ENCODE measurements at places on chromosomes 12 and 14.

DNA sequence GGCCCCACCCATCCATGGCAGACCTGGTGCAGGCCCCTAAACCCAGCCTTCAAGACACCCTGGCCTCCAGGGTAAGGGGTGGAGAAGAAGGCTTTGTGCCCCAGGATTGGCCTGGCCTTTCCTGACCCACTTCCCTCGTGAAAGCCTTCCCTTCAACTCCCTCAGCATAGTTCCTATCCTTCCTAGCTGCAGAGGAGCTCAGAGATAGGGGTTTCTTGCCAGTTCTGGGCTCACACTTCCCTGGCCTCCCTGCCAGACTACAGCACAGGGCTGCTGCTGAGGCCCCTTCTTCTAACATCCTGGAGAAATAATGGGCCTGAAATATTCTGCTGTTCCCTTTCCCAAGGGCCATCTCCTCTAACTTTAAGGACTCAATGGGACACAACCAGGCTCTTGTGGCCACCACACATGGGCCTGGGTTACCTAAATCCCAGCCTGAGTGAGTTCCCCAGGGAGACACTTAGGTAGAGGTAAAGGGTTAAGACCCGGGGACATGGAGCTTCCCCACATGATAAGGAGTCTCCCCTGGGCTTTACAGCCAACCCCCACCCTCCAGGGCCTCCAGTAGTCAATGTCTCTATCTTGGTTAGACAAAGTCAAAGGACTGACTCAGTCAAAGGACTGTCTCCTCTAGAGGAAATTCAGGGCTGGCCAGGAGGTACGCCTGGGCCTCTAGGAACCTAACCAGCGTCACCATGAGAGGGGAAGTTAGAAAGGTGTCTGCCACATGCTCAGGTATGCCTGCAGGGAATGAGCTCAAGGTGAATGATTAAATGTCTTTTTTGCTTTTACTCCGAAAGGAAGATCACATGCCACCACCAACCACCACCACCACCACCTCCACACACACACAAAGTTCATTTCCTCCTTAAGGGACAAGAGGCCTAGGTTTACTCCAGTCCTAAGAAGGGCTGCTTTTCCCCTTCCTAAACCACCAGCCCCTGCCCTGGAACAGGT is 7.1 kb downstream of the ZFP36L1 start:
- peak; percentile 56 for DNase-seq

DNA sequence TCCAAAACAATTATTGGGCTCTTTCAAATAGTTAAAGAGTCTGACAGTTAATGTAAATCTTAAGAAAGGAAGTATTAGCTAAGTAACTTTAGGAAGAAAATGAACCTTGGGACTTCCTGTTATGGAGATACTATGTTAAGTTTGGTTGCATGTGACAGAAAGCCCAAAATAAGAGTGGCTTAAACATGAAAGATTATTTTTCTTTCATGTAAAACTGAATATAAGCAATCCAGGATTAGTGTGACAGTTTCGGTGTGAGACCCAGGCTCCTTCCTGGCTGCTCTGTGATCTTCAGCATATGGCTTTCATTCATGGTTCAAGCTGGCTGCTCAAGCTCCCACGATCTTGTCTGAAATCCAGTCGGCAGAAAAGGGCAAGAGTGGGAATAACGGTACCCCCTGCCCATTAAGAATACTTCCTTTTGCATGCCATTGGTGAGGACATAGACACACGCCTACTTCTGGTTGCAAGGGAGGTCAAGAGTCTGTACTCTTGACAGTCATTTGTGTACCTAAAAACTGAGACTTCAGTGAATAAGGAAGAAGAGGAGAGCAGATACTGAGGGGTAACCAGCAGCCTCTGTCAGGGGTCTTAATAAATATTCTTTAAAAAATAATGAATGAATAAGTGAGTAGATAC is 2.2 kb upstream of the RPAP3 start:
- DNase-seq, result no peak

- no peak for DNase-seq
These were observed 8.4 kb upstream of the SALL2 start for GRCh38 chr14:21534576-21534975.

DNA sequence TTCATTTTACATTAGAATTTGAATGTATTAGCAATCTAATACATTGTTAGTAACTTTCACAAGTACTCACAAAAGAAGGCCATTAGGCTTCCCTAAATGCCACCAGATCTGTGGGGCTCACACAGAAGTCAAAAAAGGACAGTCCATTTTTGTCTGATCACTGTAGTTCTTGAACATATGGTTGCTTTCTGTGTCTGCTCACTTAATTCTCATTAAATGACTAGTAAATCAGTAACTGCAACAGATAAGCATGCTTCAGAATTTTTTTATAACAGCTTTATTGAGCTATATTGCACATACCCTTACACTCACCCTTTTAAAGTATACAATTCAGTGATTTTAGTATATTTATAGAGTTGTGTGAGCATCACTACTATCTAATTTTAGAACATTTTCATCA is 71.4 kb downstream of the DENND5B start:
- DNase-seq, result no peak

- DNase-seq, result no peak
These were observed 167.1 kb downstream of the TTC7B start for GRCh38 chr14:90649083-90649482.

DNA sequence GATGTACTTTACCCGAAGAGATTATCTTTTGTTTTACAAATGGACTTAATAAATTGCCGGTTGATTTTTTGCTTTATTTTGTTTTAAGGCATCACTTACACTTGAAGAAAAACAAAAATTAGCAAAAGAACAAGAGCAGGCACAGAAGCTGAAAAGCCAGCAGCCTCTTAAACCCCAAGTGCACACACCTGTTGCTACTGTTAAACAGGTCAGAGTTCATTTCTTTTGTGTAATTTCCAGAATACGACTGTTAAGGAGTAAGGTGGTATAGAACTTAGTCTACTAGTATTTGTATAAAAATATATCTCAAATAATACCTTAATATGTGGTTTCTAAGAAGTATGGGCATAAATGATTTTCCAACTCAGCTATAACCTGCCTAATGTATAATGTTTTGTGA is 19.6 kb upstream of the SLC17A8 start:
- no peak for DNase-seq

DNA sequence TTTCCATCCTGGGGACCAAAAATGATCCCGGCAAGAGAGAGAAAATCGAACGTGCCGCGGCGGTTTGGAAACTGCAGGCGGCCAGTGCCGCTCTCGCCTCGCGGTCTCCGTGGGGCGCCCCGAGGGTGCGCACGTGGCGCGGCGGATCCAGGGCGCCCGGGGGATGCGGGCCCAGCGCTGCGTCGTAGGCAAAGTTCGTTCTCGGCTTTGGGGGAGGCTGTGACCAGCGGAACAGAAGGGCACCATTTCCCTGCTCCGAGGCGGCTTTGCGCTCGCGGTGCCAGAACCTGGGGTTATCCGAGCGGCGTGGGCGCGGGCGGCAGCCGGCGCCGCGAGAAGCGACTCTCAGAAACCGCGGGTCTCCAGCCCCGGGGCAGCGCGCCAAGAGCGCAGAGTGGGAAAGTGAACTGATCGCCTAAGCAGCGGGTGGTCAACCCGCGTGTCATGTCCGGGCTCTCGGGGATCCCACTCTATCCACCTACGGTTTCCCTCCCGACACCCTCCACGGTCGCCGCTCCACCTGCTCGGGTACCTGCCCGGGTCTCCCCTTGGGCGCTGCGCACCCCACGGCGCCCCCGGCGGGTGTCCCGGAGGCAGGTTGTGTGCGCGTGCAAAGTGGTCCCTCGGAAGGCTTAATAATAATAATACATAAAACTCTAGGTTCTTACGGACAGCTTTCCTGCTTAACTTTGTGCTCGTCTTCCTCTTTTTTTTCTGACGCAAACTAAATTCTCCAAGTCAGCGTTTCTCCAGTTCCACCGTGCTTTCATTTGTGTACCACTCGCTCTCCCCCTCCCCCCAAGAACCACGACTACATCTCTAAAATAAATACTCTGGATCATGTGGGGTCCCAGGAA is 1.2 kb downstream of the ESRRB start:
- DNase-seq, result no peak

GRCh38 chr12:15777355-15778012 is 11.7 kb downstream of the EPS8 start:
- no peak for DNase-seq

DNA sequence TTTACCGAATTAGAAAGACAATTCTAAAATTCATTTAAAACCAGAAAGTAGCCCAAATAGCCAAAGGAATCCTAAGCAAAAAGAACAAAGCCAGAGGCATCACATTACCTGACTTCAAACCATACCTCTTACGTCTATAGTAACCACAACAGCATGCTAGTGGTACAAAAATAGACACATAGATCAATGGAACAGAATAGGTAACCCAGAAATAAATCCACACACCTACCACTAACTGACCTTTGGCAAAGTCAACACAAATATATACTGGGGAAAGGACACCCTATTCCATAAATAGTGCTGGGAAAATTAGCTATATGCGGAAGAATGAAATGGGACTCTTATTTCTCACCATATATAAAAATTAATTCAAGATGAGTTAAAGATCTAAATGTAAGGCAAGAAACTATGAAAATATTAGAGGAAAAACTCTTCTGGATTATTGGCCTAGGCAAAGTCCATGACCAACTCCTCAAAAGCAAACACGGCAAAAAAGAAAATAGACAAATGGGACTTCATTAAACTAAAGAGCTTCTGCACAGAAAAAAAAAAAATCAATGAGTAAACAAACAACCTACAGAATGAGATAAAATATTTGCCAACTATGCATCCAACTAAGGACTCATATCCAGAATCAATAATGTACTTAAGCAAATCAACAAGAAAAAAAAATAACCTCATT is 568.9 kb downstream of the SOX5 start:
- no peak for DNase-seq

DNA sequence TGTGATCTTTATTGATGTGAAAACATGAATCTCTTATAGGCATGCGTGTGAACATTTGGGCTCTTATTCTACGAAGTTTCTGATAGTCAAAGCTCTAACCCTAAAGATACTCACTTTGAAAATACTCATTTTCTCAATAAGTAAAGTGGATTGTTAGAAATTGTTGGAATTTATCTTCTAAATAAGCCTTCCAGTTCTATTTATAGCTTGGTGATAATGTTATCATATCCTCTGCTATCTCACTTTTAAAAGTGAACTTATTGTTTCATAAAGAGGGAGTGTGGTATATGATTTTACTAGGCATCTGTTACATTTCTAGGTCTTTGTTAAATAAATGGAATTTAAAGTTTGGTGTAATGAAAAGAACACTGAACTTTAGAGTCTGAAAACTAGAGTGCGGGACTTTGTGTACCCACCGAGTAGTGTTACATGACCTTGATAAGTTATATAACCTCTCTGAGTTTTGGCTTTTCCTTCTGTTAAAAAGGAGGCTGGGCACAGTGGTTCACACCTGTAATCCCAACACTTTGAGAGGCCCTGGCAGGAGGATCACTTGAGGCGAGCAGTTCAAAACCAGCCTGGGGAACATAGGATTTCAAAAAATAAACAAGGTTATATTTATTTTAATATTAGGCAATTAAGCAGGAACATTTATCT is 13.6 kb downstream of the USP15 start:
- no peak for DNase-seq

GRCh38 chr14:92404018-92404417 is 81.1 kb downstream of the SLC24A4 start:
- no peak for DNase-seq

DNA sequence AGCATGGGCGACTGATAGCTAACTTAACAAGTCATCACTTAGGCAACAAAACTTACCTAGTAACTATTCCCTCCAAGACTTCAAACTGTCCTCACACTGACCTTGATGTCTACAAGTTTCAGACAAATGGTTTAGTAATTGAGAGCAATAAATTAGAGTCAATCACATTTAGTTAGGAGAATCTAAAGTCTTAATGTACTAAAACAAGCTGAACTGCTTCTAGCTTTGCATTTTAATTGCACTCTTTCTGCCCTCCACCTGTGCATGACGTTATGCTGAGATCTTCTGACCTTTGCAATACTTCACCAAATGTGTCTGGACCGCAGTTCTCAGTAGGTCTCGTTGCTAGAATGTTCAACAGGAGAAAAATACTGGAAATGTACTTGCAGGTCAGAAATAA is 158.0 kb downstream of the PIK3C2G start:
- DNase-seq, result no peak

GRCh38 chr12:32390572-32391219 is 8.7 kb upstream of the FGD4 start:
- no peak for DNase-seq

DNA sequence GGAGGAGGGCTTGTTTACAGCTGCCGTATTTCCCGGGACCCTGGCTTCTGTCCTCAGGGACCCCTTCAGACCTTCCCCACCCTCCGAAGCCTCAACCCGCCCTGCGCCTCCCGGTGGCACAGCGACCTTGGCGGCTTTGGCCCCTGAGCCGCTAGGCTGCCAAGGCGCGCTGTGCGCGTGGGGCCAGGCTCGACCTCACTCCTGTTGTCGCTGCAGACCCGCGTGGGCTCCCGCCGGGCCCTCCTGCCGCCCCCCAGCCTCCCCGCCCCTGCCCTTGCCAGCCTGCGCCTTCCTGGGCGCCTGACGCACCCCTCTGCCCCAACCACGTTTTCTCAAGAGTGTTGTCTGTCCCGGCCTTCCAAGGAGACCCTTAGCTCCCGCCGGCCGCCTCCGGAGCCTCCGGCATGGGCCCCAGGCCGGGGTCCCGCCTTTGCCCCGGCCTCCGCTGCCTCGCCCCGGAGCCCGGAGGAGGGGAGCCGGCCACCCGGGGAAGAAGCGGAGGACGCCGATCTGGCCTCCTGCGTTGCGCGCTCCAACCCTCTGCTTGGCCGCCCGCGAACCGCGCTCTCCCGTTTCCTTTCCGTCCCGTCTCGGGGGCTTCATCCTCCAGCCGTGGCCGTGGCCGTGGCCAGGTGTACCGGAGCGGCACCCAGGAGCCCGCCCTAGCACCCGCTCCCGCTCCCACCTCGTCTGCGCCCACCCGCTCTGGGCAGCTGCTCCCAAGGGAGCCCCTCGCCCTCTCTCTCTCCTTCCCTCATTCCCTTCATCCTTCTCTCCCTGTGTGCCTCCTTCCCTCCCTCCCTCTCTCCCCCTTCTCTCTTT is 19.9 kb downstream of the PPP2R5C start:
- DNase-seq, result no peak

DNA sequence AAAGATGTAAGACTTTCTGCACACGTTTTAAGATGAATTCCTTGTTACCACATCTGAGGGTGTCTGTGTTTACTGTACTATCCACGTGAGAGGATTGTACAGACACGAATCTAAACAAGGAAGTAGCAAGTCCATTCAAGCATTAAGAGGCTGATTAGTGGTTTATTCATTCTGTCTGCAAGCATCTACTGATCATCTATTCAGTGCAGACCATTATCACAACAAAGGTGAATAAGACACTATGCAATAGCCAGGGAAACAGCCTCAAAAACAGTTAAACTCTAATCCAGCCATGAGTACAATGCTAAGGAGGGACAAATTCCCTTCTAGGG is 111.6 kb upstream of the PZP start:
- no peak for DNase-seq

GRCh38 chr14:24858052-24858451 is 191.9 kb downstream of the STXBP6 start:
- DNase-seq, result no peak

- no peak for DNase-seq
These were observed 31.7 kb downstream of the GALNT4 start for GRCh38 chr12:89492883-89493282.

GRCh38 chr12:130873825-130874224 is 2.0 kb downstream of the RAN start:
- DNase-seq, result no peak

Measured in effector CD4-positive, alpha-beta T cell (primary cell).